ENCODE measurements at places on chromosomes 3 and 15.

DNA sequence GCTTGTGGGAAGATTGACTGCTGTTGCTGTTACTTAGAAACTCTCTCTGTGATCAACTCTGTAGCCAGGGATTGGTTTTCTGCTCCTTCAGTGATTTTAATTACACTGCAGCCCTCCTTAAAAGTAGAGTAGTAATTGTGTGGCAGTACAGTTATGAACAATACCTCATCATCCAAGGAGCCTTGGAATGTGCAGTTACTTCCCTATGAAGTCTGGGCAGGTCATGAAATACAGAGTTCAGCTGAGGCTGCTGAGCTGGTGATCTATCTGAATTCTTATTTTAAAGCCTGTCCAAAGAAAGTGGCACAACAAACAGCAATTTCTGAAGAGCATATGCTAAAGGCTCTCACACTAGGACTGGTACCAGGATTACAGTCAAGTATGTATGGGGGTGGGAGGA, 37.4 kb upstream of the MRPL3 start:
- DNase-seq = no peak

DNA sequence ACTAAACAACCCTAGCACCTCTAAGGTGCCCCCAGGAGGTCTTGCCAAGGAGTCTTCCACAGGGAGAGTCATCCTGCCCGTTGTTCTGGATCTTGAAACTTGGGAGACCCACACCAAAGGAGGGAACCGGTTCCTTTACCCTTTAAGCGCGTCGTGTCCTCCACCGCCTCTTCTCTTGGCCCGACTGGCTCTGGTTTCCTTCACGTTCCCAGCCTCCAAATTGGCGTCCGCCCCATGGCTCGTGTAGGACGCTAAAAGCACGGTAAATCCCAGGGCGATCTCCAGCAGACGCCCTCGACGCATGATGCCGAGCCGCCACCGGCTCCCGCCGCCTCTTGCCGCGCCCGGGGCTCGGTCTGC, 1.1 kb downstream of the FBN1 start:
- DNase-seq = no peak

GRCh38 chr15:40108061-40108854, 421 bp downstream of the BMF start:
- peak; percentile 29 for DNase-seq

GRCh38 chr3:135231737-135232136, 436.7 kb downstream of the EPHB1 start:
- DNase-seq = no peak

- DNase-seq = no peak
Observed at GRCh38 chr15:86650094-86650493, 570.4 kb downstream of the AGBL1 start.

DNA sequence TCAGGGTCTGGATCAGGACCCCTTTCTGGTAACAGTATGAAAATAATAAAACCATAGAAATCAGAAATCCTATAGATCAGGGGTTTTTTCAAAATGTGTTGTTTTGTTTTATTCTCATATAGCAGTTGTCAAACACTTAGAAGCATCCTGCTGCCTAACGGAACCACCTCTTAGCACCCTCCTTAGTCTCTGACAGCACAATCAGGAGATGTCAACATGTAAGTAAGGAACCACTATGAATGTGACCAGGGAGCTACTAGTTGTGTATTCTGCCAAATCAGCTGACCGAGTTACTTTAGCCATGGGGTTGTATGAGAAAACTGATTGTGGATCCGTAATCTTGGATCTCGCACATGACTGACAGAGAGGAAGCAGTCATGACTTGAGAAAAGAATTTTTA, 22.2 kb downstream of the CCDC39 start:
- DNase-seq = no peak

GRCh38 chr15:77387365-77388105, 32.4 kb downstream of the PEAK1 start:
- no peak for DNase-seq

- DNase-seq = no peak
Observed at GRCh38 chr3:194296454-194297263, 54.5 kb downstream of the CPN2 start.

DNA sequence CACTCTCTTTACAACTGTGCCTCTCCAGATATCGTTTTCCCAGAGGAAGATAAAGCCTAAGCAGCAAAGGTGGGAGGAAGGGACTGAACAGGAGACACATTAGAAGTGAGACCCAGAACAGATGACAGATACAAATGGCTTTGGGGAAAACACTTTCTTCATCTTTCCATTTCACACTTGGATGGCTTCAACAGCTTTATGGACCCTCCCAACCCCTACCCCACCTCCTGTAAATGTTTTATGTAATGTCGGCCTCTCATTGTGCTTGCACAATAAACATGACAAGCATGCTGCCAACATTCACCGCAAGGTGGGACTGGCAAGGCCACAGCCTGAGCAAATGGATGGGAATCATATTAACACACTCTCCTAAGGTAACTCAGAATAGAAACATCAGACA, 1088.6 kb downstream of the TUSC7 start:
- no peak for DNase-seq

DNA sequence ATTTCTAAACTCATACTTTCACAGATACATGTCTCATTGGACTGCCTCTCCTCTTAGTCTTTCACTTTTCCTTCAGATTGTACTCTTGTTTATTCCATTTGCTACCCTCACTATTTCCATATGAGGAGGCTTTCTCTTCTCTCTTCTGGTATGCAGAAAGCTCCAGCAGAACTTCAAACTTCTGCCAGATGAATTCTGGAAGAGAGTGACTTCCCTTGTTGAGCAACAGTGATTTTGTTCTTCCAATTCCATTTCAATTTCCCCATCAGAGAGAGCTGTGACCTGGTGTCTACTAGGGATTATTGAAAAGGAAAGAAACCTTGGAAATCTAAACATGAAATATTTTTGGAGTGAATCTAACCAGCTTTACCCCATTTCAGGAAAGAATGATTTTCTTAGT, 523.2 kb upstream of the ZNF717 start:
- DNase-seq = no peak

GRCh38 chr3:76570436-76571057, 469.4 kb upstream of the ROBO2 start:
- peak; percentile 6 for DNase-seq

GRCh38 chr3:178419071-178419470, 117.2 kb upstream of the KCNMB2 start:
- DNase-seq = no peak

DNA sequence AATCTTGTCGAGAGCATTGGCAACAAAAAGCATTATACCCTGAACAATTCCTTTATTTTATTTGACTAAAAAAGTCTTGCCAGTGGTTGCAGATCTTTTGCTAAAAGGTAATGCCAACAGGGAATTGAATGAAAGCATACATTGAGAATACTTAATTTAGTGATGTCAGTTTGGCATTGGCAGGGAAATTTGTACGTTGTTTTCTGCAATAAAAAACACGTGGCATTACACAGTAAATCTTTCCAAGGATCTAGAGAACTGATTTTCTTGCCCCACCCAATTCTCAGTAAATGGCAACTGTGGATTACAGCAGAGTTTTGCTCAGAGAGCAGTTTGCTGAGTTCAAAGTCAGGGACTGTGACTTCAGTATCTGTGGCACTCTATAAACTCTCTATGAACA, 38.3 kb upstream of the IGSF10 start:
- no peak for DNase-seq

DNA sequence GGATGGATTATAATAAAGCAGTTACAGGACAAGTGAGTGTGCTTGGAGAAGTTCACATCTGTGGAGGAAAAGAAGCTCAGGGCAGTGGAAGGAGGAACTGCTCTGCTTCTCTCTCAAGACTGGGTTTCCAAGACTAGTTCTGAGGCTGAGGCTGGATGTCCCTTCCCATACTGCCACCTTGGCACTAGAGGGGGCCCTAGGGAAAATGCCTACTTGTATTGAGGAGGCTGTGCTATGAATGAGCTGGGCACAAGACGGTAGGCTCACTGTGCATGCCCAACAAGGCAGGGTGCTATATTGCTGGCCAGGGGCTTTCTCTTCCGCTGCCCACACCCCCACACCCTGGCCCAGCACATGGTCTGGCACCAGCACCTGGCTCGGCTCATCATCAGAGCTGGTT, 65.2 kb downstream of the SLCO2A1 start:
- DNase-seq = no peak

DNA sequence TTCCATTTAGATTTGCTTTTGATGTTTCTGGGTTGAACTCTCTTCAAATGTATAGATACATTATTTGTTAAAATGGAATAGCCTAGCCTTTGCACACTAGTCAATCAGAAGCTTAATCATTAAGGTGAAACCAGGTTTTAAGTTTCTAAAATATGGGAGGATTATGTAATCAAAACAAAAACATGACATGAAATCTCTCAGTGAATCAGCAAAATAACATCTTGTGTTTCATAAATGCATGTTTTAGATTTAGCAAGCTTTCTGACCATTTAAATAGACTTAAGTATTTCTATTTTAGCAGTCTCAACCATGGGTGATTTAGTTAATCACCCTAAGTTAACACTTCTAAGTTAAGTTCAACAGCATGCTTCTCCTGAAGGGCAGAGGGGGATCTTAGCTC, 11.3 kb downstream of the GTF2E1 start:
- no peak for DNase-seq

DNA sequence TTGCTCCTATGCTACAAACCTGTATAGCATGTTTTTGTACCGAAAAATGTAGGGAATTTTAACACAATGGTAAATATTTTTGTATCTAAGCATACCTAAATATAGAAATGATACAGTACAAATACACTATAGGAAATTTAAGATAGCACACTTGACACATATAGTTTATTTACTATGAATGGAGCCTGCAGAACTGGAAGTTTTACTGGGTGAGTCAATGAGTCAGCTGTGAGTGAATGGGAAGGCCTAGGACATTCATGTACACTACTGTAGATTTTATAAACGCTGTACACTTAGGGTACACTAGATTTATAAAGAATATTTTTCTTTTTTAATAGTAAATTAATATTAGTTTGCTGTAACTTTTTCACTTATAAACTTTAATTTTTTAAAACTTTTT, 707.7 kb upstream of the EPHA6 start:
- DNase-seq = no peak

DNA sequence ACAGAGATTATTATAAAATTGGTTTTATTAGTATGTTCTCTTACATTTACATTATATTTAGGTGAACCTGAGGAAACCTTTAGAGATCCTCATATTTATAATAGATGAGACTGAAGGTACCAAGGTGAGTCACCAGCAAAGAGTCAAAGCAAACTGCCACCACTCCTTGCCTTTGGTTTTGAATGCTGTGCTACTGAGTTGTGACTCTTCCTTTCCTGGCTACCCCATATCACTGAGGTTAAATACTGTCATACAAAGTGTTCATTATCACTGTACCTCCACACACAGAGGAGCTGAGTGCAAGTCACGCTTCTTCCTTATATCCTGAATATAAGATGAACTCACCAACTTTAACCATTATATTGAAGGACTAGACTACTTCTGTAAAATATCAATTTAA, 168.2 kb downstream of the CBLB start:
- no peak for DNase-seq

GRCh38 chr15:70703096-70703878, 60.1 kb downstream of the UACA start:
- DNase-seq = no peak

DNA sequence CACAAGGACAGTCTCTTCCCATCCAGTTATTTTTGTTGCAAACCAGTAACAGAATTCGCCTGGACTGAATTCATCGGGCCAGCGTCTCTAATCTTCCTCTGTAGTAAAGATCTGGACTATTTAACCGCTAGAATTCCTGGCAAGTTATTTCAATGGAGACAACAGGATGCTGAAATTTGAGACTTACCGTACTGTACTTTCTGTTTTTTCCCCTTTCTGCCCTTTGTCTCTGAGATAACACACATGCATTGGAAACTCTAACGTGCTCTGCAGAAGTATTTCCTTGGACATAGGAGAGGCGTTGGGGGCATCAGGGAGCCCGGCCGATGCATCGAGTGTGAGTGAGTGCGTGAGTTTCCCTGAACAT, 61.5 kb downstream of the ASB7 start:
- DNase-seq = no peak

GRCh38 chr3:128280481-128281052, 127.3 kb downstream of the EEFSEC start:
- no peak for DNase-seq

DNA sequence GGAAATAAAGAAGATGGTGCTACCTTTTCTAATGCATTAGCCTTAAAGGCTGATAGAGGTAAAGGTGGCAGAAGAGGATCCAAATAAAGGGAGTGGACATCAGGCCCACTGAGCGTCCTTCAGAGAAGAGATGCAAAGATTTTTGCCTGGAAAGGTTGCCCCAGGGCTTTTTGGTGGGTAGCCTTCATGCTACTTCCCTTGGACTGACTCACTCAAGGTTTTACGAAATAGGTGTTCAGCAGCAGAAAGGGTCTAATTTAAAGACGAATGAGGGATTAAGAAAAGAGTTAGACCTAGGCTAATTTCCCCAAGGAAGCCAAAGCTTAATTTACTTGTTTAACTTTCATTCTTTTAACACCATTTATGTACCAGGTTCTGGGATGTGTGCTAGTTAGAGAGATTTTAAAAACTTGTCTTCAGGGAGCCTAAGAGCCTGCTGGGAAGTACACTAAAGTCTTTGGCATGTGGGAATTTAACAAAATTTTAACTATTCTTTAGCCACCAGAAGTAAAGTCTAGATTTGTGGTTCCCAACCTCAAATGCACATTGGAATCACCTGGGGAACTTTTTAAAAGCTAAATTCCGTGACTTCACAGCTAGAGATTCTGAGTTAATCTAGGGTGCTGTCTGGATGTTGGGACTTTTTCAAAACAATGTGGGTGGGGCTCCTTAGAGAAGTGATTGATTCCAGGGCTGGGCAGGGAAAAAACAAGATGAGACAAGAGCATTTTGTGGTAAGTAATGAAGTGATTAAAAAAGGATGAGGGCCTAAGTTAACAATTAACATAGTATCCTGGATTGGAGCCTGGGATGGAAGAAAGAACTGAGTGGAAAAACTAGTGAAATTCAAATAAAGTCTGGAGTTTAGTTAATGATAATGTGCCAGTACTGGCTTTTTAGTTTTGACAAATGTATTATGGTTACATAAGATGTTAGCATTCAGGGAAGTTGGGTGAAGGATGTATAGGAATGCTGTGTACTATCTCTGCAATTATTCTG, 3.4 kb downstream of the IL20RB start:
- DNase-seq = no peak

DNA sequence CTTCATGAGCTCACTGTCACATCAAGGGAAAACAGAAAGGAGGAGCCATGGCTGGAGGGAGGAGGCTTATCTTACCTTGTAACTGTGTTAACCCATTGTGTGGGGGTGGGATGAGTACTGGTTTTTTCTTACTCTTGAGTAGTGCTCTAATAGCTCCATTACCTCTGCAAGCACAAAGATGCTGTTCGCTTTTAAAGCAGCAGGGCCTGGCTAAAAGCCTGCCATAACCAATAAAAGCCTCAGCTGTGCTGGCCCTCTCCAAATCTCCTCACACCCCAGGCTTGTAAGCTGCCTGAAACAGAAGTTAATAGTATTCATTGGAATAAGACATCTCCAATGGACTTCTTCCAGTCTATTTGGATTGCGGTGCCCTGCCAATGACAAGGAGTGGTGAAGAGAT, 544.1 kb downstream of the TUSC7 start:
- no peak for DNase-seq

GRCh38 chr3:71244153-71244825, 339.2 kb downstream of the FOXP1 start:
- DNase-seq = no peak

- no peak for DNase-seq
Observed at GRCh38 chr3:69058947-69059224, 6.8 kb upstream of the TMF1 start.

GRCh38 chr3:150751781-150752263, 11.1 kb downstream of the SIAH2 start:
- DNase-seq = no peak

GRCh38 chr3:194278186-194278845, 72.8 kb downstream of the CPN2 start:
- DNase-seq = no peak

- DNase-seq = no peak
Observed at GRCh38 chr3:134624537-134625287, 26.1 kb downstream of the KY start.

Data from cerebellum (tissue), 4 donors.